ENCODE measurements at places on chromosomes 12 and 14.

DNA sequence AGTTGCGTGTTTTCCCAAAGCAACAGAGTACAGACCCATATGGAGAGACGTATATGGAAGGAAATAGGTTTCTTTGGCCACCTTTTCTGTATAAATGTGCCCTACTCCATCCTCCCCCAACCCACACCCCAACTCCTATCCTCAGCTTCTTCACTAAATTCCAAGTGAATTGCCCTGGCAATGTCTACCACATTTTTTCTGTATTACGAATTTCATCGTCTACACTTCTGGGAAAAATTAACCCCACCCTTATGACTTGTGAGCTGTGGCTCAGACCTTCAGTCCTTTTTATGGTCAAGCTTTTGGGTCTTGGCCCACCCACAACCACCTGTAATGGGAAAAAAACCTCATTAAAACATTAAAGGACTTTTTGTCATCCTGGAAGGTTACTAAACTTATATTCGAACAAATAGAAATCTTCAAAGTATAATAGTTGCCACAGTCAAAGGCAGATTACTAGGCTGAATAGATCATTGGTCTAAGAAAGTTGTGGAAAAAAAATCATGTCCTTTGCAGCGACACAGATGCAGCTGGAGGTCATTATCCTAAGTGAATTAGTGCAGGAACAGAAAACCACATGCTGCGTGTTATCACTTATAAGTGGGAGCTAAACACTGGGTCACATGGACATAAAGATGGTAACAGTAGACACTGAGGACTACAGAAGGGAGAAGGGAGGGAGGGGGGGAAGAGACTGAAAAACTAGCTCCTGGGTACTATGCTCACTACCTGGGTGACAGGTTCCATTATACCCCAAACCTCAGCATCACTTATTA, 15.7 kb upstream of the NFKBIA start:
- H3K4me1 ChIP-seq = no peaks in the 10 kb centered on the region
- DNase-seq = no peak

- no peak overlapping the region for H3K4me3 ChIP-seq
- no peaks in the 10 kb centered on the region for H3K4me1 ChIP-seq
- H3K36me3 ChIP-seq = no peaks in the 10 kb centered on the region
- peaks cover 75% of the 10 kb centered on the region for H3K27me3 ChIP-seq
Measured at GRCh38 chr12:97148941-97149559, 242.0 kb downstream of the NEDD1 start.

DNA sequence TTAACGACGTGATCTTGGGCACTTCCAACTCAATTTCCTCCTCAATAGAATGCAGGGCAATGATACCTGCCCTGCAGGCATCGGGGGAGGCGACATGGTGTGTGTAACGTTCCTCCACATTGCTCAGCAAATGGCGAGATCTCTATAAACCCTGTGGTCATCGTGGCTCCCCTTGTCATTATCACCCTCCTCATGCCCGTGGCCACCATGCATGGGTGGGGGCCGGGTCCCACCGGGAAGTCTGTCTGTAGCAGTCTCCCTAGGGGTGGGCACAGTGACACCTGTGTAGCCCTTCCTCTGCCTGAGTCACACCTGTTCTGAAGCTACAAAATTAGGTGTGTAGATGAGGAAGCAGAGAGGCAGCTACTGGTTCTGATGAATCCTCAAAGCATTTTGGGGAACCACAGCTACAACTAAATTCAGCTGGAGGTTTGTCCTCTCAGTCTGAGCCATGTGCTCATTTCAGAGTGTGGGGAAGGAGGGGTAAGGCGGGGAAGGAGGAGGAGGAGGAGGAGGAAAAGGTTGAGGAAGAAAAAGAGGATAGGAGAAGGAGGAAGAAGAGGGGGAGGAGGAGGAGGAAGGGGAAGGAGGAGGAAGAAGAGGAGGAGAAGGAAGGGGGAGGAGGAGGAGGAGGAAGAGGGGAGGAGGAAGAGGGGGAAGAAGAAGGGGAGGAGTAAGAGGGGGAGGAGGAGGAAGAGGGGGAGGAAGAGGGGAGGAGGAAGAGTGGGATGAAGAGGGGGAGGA, 11.0 kb upstream of the CACNA2D4 start:
- no peak for DNase-seq
- H3K27ac ChIP-seq = no peak overlapping the region
- no peak overlapping the region for H3K4me3 ChIP-seq
- H3K27me3 ChIP-seq = no peaks in the 10 kb centered on the region
- H3K36me3 ChIP-seq = no peaks in the 10 kb centered on the region

DNA sequence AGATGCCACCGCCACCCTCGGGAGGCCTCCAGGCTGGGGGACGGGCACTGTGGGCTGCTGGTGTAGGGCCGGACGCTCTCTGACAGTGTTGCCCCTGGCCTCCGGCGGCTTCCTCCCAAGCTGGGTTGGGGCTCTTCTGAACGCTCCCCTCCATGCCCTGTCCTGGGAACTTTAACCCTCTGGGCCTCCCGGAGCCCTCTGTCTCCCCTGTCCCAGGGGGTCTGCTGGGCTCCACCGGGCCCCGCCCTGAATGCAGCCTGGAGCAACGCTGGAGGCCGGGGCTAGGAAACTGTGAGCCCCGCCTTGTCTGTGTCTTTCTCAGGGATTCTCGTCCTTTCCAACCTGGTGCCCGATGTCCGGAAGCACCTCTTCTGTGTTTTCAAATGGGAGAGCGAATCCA, 45.7 kb upstream of the FBRSL1 start:
- H3K4me1 ChIP-seq = no peaks in the 10 kb centered on the region
- H3K4me3 ChIP-seq = no peak overlapping the region
- no peaks in the 10 kb centered on the region for H3K27me3 ChIP-seq
- no peak for DNase-seq
- H3K36me3 ChIP-seq = no peaks in the 10 kb centered on the region

GRCh38 chr12:98519257-98519907, 4.0 kb downstream of the TMPO start:
- H3K36me3 ChIP-seq = peaks cover 23% of the 10 kb centered on the region
- peak overlapping the region; percentile 22 for H3K4me3 ChIP-seq
- no peaks in the 10 kb centered on the region for H3K27me3 ChIP-seq
- no peak for DNase-seq
- peaks cover 28% of the 10 kb centered on the region for H3K4me1 ChIP-seq

GRCh38 chr12:30914986-30915591, 11.5 kb upstream of the TSPAN11 start:
- no peaks in the 10 kb centered on the region for H3K36me3 ChIP-seq
- DNase-seq = no peak
- H3K27ac ChIP-seq = no peak overlapping the region
- no peak overlapping the region for H3K4me3 ChIP-seq

DNA sequence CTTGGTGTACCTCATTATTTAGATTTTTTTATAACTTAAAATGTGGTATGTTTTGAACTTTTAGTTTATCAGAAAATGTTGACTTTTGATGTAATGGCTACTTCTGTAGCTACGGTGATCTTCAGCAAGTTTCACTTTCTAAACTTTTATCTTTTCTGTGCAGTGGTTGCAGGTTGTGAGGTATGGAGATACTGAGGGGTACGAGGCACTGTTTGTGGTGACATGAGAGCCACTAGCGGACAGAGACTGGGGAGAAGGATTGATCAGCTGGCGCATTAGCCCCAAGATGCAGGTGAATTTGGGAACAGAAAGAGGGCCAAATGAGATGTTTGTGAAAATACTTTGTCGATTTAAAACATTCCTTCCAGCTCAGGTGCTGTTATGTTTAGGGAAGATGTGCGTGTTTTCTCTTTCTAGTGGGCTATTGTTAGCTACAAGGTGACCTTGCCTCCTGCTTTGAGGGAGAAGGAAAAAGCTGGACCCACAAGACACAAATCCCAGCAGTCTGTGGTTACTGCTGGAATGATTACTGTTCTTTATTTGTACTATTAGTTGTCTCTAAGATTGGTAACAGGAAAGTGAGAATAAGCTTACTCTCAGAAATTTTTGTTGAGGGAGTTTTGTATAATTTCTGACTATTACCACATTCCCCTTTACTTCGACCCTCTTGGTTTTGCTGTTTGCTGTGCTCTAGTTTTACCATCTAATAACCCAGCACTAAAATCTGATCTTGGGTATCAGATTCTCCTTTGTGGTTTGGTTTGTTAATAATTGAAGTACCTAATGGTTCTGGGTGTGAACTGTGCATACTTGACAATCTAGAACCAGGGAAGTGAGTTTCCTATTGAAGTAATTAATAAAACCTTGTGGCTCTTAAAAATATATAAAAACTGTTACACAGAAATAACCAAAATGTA, 61.7 kb downstream of the FBXO34 start:
- DNase-seq = no peak
- H3K4me3 ChIP-seq = no peak overlapping the region
- no peak overlapping the region for H3K27ac ChIP-seq
- peaks cover 4% of the 10 kb centered on the region for H3K4me1 ChIP-seq
